Mesothelial cell of epicardium (in vitro differentiated cells): ENCODE measurements at places on chromosomes 7 and 10. TPM values are rescaled to one million over a fixed set of nuclear protein-coding genes. Genes with fewer than 3 reads are reported as not detected.

DNA sequence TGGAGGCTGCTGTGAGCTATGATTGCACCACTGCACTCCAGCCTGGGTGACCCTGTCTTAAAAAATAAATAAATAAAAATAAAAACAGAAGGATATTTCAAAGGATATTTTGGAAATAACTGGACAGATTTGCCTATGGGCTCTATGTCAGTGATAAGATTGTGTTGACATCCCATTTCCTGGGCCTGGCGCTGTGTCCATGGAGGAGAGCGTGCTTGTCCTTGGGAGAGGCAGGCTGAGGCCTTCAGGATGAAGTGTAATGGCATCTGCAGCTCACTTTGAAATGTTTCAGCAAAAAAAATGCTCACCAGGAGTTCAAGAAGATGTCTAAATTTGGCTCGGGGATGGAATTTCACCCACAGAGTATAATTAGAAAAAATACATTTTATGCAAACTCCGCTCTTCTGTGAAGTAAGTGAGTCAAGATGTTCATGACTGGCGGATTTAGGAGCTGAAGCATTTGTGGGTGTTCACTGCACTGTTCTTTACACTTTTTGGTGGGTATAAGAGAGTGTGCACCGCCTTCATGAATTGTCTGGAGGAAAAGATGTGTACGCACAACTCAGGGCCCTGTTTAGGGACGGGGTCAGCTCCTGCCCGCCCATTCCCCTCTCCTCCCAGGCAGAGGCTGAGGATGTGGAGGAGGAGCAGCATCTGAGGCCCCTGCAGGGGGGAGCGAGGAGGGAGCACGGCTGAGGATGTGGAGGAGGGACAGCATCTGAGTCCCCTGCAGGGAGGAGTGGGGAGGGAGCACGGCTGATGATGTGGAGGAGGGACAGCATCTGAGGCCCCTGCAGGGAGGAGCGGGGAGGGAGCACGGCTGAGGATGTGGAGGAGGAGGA lies 18.5 kb upstream of the FOXL3 start:
- peaks cover 32% of the 10 kb centered on the region for H3K27me3 ChIP-seq
- H3K27ac ChIP-seq, result no peak overlapping the region
- H3K4me1 ChIP-seq, result no peaks in the 10 kb centered on the region
- no peak for DNase-seq
- peaks cover 2% of the 10 kb centered on the region for H3K36me3 ChIP-seq

GRCh38 chr10:98745645-98746044 lies 298.9 kb upstream of the HPS1 start:
- H3K27ac ChIP-seq, result no peak overlapping the region
- H3K36me3 ChIP-seq, result no peaks in the 10 kb centered on the region
- DNase-seq, result no peak
- H3K4me3 ChIP-seq, result no peak overlapping the region

DNA sequence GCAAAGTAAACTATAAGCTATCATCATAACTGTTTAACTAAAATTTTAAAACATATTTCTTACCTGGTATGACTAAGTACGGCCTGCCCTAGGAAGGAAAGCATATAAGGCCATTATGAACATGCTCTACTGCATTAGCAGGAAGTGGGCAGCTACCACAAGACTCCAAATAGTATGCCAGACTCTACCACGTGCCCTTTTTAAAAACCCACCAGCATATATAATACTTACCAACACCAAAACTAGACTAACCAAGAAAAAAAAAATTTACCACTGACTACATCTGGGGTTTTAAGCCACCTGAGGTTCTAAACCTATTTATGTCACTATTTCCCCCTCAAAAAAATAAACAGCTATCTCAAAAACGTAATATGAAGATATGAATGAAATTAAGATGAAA lies 30.1 kb downstream of the NUDCD3 start:
- no peak overlapping the region for H3K27ac ChIP-seq
- H3K36me3 ChIP-seq, result peaks cover 12% of the 10 kb centered on the region
- DNase-seq, result no peak
- no peaks in the 10 kb centered on the region for H3K27me3 ChIP-seq
- no peaks in the 10 kb centered on the region for H3K4me1 ChIP-seq
- no peak overlapping the region for H3K4me3 ChIP-seq

The ZYX gene
- total RNA-seq, result 284 to 295 TPM (median 290 TPM) in 3 replicates

The CYP2C19 gene
- not detected in 3 replicates for total RNA-seq

GRCh38 chr7:6577369-6578113 lies at the start of gene ZDHHC4:
Gene ZDHHC4 (plus strand): TSS chr7:6577454. CDS start chr7:6580562, 3,108 bp downstream.
- peaks cover 5% of the 10 kb centered on the region for H3K4me1 ChIP-seq
- peak within 1 kb of the TSS; percentile 97 for H3K27ac ChIP-seq
- peaks cover 23% of the 10 kb centered on the region for H3K36me3 ChIP-seq
- H3K27me3 ChIP-seq, result peaks cover 3% of the 10 kb centered on the region
- peak within 1 kb of the TSS; percentile 89 for H3K4me3 ChIP-seq
- DNase-seq, result peak; percentile 74

DNA sequence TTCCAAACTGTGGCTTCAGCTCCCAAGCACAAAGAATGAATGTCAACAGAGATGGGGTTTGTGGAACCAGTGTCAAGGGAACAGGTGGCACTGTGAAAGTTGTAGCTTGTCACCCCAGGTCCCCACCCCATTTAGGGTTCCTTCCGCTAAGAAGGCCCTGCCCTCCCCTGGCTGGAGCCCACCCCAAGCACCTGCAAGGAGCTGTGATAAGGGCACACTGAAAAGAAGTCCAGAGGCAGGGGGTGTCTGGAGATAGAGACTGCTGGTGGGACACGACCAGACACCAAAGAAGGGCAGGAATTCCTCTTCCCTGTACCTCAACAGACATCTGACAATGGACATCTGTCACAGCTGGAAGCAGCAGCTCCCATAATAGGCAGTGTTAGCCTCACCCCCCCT lies 4.5 kb downstream of the GRID1 start:
- peaks cover 17% of the 10 kb centered on the region for H3K4me1 ChIP-seq
- H3K36me3 ChIP-seq, result no peaks in the 10 kb centered on the region
- no peak for DNase-seq
